ENCODE measurements at places on chromosomes 5 and 9.
A peak's percentile ranks its signal among the peaks of the same experiment; 100 is the strongest.

GRCh38 chr9:35537913-35538312 is 48.0 kb downstream of the RUSC2 start:
- DNase-seq: no peak

- no peak for DNase-seq
Observed at GRCh38 chr9:135372036-135372435, 107.5 kb upstream of the PPP1R26 start.

DNA sequence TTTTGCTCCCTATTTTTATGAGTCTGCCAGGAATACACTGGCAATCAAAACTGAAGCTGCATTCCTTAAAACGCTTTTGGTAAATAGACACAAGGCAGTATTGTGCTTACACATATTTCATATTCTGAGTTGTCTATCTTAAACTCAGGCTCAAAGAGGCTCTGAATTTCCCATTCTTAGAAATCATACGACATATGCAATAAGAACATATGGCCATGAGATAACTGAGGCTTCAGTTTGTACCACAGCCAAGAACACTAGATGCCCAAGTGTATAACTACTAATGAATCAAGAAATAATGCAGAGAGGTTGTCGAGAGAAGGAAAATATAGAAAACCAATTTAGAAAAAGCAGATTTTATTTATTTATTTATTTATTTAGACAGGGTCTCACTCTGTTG is 357.4 kb downstream of the NDUFS4 start:
- no peak for DNase-seq

DNA sequence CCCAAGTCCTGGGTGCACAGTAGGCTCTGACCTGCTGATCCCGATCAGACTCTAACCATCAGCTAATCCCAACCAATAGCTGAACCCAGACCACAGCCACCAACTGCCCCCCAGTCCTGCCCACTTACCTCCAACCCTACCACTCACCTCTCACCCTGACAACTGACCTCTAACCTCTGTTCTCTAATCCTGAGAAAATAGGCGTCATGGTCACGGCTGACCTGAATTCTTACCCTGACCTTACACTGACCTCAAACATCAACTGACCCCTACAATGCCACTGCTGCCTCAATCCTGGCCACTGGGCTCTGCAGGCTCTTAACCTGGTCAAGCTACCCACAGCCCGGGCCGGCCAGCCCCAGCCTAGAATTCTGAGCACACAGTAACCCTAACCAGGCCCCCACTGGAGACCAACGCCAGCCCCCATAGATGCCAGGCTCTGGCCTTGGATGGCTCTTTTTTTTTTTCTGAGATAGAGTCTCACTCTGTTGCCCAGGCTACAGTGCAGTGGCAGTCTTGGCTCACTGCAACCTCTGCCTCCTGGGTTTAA is 63.8 kb upstream of the ASS1 start:
- DNase-seq: no peak

DNA sequence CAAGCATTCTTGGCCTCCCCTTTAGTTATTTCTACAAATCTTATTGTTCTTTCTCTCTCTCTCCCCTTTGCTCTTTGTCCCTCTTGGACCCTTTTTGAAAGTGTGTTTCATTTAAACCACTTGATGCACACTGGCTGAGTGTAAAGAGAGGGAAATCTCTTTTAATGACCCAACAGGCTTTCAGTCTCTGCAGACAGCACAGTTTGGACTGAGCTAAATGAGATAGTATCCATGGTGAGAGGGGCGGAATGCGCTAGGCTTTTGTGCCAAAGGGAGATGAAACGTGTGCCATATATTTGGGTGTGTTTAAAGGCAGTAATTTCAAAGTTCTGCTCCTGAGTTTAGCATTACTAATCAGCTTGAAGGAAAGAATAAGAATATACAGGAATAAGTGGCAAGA is 184.9 kb downstream of the PCSK1 start:
- DNase-seq: no peak

- no peak for DNase-seq
Observed at GRCh38 chr5:116671211-116671736, 96.7 kb upstream of the SEMA6A start.

DNA sequence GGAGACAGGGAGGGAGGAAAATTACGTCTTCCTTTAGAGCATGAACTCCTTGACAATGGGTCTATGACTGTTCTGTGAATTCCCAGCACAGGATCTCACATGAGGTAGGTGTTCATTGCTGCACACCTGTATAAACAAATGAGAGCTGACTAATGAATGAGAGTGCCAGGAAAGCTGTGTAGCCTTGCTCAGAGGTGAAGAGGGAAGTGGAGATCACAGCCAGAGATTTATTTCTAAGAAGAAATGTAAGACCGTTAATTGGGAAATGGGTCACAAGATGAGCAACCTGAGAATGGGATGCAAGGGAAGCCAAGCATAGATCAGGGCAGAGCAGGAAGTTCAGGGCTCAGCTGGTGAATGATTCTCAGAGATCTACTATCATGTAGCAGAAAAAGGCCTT is 295.1 kb downstream of the CDK5RAP2 start:
- no peak for DNase-seq

- DNase-seq: no peak
Observed at GRCh38 chr9:127541865-127542264, 70.2 kb upstream of the STXBP1 start.

DNA sequence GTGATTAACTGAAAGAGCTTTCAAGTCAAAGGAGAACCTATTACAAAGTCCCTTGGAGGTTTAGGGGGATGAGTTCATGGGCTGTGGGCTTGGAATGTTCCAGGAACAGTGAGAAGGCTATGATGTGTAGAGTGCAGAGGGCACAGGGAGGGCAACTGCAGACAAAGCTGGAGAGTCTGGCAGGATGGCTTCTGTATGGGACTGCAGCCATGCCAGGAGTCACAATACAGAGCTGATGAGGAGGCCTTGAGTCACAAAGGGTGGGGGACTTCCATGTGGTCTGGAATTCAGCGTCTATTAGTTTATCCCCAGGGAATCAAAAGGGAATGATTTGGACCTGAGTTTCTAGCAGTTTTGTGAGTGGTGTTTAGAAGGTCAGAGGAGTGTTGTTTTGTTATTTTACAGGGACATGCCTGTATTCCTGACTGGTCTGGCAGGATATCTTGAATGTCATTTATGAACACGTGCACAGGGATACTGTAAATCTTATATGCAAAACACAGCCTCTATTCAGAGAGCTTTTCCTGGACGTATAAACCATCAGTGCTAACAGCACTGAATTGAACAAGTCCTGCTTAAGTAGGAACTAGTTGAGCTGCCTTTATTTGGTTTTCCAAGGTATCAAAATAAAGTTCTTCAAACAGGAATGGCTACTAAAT is 14.3 kb upstream of the TEK start:
- DNase-seq: no peak

DNA sequence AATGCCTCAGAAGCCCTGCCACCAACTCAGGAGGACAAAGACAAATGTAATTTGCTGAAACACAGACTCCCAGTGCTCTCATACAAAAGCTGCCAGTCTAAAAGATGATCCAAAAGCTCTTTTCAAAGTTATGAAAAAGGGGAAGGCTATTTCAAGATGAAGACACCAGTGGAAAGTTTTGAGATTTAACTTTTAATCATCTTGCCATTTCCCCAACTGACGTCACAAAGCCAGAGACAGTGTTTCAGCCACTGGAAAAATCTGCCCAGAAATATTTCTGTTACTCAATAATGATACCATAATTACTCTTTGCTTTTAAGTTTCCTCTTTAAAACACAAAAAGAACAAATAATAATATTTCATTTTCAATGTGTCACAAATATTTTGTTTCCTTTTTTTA is 20.9 kb downstream of the ENG start:
- no peak for DNase-seq

GRCh38 chr5:137221943-137222342 is 277.2 kb downstream of the SPOCK1 start:
- no peak for DNase-seq

DNA sequence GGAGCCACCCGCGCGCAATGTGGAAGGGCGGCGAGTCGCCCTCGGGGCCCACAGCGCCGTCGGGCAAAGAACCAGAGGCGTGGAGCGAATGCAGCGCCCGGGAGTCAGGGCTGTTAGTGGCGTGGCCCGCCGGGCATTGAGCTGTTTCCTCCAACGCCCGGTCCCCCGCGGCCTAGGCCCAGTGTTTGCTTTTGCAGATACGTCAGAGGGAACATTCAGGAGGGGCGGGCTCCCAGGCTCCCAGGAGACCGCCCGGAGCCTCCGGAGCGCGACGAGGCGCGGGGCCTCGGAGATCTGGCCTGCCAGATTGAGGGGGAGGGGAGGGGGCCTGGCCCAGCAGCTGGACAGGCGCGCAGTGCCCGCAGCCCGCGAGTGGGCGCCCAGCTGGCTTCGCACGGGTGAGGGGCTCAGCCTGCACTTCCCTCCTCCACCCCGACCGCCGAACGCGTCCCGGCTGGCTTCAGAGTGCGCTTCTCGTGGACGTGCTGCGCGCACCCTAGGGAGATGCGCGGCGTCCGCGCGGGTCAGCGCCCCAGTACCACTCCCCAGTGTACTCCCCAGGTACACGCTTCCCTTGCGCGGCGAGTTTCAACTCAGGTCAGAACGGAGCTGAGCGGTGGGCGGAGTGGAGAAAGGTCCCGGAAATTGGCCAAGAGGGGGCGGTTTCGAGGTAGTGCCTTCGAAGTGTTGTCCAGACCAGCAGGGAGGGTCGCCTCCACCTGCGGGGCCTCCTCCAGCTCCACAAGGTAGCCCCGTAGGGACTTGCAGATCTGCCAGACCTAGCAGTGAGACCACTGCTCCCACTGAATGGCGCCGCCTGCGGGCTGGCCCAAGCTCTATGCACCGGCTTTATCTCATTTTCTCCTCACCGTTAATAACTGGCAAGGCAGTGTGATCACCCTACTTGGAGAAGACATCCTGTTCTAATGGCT is 130.4 kb downstream of the TMEM174 start:
- no peak for DNase-seq

DNA sequence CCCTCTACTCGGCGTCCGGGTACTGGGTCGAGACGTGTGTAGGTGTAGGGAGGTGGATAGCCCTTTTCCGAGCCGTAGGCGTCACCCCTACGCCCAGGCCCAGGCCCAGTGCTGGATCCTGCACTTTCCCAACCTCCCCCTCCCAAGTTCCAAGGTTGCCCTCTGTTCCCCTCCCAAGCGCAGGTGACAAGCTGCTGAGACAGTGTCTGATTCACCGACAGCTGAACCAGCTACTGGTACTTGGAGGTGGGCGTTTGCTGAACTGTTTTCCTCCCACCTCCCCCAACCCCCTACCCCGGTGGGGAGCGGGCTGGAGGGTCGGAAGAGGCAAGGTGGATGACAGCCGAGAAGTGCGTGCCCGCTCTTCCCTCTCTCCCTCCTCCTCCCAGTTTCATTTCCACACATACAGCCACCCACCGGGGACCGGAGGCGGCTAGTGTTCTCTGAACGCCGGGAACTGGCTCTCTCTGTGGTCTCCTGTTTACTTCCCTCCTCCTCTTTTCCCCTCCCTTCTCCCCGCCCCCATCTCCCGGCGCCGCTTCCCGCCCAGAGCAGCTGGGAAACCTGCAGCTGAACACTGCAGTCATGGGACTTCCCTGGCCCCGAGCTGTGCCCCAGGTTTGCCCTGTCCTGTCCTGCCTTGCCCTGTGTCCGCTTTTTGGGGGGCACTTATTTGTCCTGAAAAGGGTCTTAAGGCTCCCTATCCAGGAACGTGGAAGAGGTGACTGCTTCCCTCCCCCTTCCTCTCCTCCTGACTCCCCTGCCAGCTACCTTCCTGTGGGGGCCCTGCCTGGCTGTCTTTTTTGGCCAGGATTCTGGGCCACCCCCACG is 6.2 kb upstream of the KLF9 start:
- peak; percentile 84 for DNase-seq

- peak; percentile 16 for DNase-seq
Observed at GRCh38 chr9:134698587-134699342, 57.2 kb downstream of the COL5A1 start.

GRCh38 chr5:44875661-44876605 is 67.2 kb downstream of the MRPS30 start:
- DNase-seq: no peak

GRCh38 chr9:5569409-5569808 is 59.1 kb downstream of the PDCD1LG2 start:
- no peak for DNase-seq

DNA sequence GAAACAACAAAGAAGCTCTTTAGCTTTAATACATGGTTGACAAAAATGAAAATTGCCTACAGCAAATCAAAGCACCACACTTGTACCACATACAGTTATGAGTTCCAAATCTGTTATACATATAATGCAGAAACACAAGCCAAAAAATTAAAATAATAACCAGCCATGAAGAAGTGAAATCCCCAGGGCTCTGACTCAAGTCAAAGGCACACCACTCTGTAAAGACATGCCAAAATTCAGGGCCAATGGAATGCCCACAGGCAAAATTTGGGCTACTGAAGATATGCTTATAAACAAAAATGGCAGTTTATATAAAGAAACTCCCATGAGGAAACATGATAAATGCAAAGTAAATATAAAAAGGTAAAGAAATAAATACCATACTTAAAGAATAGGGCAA is 29.0 kb downstream of the THBS4 start:
- no peak for DNase-seq

DNA sequence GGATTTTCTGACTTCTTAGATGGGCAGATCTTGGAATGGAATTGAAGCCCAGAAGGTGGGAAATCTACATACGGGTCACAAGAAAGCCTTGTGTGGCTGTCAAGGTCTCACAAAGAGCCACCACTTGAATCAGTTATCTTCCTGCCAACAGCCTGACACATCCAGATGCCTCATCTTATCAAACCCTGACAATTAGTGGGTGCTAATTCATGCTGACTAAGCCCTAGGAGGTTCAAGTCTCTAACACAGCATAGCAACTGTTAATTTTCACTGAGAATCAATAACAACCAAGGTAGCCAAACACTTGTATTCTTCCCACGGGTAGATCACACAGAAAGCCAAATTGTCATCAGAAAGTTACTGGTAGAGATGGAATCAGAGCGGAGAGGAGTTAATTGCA is 222.2 kb downstream of the TMEM167A start:
- DNase-seq: no peak

DNA sequence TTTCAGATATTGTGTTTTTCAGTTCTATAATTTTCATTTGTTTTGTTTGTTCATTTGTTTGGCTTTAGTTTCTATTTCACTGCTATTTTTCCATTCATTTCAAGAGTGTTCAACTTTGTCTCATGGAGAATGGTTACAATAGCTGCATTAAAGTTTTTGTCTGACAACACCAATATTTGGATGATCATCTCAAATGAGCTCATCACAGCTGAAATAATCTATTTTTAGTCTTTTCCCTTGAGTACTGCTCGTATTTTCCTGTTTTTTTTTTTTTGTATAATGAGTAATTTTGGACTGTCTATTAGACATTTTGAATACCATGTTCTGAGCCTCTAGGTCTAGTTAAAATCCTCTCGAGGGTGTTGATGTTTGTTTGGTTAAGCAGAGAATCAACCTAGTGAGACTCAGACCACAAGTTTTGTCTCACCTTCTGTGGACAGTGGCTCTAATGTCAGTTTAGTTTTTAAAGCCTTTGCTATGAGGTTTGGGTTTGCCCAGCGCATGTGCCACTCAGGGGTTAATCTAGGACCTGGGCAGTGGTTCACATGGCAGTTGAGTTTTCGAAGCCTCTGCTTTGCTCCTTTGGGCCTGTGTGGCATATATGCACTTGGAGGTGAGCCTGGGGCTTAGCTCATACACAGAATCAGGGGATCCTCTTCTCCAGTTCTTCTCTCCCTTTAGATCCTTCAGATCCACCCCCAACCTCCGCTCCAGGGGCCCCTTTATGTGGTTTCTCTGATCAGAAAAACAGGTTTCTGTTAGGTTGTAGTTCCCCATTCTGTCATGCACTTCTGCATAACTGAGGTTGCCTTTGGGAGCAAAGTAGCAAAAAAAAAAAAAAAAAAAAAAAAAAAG is 79.8 kb downstream of the ARSB start:
- DNase-seq: no peak

GRCh38 chr9:6630502-6631206 is 14.9 kb downstream of the GLDC start:
- DNase-seq: no peak

All from NCI-H748 treated with DMSO at 0.1 percent for 48 hours (cell line).